ENCODE measurements at places on chromosomes 2 and 18. TPM values are rescaled to one million over a fixed set of nuclear protein-coding genes. Genes with fewer than 3 reads are reported as not detected.
A peak's percentile ranks its signal among the peaks of the same experiment; 100 is the strongest.

DNA sequence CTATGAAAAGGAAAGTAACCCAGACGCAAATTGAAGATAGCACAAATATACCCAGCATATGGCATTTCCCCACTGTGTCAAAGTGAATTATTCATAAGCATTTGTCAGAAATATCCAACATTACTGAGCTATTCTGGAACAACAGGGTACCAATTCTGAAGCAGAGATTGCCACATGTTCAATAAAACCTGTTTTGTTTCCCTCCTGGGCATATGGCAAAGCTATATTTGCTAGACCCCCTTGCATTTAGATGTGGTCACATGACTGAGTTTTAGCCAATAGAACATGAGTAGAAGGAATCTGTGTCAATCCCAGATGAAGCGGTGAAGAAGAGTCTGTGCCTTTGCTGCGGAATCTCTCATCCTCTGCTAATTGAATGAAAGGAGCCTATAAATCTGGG lies 296.4 kb upstream of the DLGAP1 start:
- no peak for DNase-seq

GRCh38 chr2:173117678-173118077 lies 42.0 kb downstream of the MAP3K20 start:
- peak; percentile 16 for DNase-seq

- no peak for DNase-seq
Observed at GRCh38 chr18:26813043-26813442, 52.5 kb downstream of the AQP4 start.

- peak; percentile 69 for DNase-seq
Observed at GRCh38 chr2:68463287-68463877, 3.7 kb downstream of the FBXO48 start.

DNA sequence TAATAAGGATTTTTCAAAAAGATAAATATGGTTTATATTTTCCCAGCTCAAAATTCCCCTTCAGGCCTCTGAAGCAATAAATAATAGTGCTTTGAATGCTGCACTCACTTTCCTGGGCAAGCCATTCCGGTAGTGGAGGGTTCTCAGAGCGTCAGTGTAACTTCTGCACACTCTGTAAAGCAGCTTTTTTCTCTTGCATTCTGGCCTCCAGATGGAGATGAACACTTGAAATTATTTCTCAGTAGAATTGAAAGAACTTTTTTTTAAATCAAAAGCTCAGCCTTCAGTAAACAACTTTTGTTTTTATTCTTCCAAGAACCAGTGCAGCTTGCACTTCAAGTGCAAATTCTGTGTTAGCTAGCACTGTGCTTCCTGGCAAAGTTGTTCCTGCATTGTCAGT lies 281.1 kb upstream of the RAB12 start:
- no peak for DNase-seq

DNA sequence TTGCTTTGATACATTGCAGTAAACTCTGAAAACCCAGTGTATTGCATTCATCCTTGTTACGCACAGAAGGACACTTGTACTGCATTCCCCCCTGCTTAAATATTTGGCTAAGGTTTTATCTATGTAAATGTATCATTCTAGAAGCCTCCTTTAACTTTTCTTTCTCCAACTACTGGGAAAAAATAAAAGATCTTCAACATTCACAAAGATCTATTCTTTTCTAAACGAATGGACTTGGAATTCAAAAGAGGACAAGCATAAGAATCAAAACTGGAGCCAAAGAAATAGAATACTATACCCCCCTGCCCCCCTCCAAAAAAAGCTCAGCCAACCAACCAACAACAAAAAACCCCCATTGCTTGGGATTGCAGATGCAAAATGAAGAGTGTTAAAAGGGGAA lies 136.9 kb downstream of the EPHA4 start:
- no peak for DNase-seq

- no peak for DNase-seq
Observed at GRCh38 chr2:216596980-216597509, 36.2 kb upstream of the IGFBP2 start.

DNA sequence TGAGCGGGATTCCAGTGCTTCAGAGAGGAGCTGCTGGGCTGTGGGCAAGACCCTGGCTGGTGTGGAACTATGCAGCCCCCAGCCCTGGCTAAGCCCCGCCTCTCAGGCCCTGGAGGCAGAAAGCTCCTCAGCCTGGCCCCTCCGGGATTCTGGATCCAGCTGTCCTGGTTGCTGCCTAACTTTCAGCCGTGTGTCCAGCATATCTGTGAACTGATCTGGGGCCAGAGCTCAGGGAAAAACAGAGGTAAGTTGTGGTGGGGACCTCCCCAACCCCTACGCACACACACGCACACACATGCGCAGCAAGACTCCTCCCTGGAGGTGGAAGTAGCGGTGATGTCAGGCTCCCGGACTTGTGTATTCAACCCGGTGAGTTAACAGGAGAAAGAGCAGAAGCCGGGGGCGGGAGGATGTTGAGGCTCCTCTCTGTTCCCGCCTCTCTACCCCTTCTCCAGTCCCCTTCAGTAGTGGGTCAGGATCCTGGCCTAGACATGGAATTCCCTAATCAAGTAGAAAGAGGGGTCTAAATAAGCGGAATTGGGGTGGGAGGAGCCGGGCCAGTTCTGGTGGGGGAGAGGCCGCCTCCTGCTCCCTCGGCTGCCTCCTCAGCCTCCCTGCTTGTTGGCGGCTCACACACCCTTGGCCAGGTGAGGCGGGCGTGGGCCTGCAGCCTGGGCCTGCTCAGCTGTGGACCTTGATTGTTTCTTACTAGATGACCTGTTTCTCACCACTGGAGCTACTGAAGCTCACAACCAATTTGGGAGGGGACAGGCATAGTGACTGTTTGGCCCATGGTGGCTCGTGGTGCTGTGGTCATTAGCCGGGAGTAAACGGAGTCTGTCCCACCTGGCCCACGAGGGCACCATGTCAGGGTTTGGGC lies 33.4 kb downstream of the SIX2 start:
- peak; percentile 38 for DNase-seq

DNA sequence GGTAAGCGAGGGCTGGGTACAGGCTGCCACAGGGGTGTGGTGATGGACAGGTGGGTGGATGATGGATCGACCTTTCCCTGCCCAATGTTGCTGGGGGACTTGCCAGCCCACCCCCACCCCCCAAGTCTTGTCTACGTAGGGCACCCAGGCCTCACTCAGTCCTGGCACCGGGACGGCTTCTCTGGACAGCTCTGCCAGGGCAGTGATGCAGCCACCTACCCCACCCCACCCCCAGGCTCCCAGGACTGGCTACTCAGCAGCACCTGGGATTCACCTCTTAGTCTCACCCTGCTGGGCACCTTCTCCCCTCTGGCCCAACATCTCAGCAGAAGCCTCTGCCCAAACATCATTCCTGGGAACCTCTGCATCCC lies 55.7 kb downstream of the ANKMY1 start:
- DNase-seq: no peak

- peak; percentile 33 for DNase-seq
Observed at GRCh38 chr2:208153156-208153555, 7.2 kb upstream of the CRYGB start.

DNA sequence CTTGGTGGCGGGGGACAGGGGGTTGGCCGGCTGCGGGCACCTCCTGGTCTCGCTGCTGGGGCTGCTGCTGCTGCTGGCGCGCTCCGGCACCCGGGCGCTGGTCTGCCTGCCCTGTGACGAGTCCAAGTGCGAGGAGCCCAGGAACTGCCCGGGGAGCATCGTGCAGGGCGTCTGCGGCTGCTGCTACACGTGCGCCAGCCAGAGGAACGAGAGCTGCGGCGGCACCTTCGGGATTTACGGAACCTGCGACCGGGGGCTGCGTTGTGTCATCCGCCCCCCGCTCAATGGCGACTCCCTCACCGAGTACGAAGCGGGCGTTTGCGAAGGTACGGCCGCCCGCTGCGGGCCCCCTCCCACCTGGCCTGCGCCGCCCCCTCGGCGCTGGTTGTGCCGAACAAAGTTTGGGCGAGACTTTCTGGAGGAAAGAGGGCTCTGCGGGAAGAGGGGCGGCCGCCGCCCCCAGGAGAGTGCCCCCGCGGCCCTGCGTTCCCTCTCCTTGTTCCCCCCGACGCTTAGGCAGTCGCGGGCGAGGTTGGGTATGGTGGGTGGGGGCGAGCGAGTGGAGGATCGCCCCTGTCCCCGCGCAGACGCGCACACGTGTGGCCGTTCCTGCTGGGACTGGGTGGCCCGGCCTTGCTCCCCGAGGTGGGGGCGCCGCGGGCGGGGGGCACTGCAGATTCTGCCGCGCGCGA lies 866 bp downstream of the CRIM1 start:
- DNase-seq: peak; percentile 49

GRCh38 chr2:154704991-154705390 lies 6.5 kb downstream of the KCNJ3 start:
- DNase-seq: no peak

- peak; percentile 20 for DNase-seq
Observed at GRCh38 chr2:169964740-169965139, 137.5 kb downstream of the UBR3 start.

DNA sequence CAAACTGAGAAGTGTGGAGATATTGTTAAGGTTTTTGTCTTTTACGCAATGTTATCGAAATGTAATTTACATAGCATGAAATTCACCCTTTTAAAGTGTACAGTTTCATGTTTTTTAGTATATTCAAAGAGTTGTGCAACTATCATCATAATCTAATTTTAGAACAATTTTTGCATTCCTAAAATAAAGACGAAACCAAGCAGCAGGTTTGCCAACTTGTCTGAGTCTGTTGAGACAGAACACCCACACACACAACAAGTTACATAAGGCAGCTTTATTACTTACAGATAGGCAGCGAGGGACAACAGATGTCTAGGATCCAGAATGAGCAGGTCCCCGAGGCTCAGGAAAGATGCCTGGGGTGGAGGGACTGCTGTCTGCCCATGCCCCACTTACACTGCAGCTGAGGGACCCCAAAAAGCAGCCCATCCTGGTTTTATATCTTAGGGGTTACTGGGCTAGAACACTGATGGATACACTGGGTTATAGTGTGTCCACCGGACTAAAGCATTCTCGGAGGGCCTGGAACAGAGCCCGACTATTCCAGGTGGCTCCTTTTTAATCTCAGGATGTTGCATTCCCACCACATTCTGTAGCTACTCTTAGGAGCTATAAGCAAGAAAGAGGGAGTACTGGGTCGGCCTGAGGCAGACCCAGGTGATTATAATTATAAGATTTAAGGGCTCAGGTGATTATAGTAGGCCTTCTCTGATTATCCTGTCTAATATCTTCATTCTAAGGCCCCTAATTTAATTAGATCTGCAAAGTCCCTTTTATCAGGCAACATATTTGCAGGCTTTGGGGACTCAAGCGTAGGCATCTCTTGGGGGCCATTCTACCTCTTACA lies 150.2 kb upstream of the DOK6 start:
- peak; percentile 76 for DNase-seq

- DNase-seq: peak; percentile 62
Observed at GRCh38 chr18:62717925-62718800, 2.8 kb downstream of the PHLPP1 start.

GRCh38 chr2:101518578-101519492 lies 43.9 kb upstream of the RFX8 start:
- DNase-seq: peak; percentile 68

DNA sequence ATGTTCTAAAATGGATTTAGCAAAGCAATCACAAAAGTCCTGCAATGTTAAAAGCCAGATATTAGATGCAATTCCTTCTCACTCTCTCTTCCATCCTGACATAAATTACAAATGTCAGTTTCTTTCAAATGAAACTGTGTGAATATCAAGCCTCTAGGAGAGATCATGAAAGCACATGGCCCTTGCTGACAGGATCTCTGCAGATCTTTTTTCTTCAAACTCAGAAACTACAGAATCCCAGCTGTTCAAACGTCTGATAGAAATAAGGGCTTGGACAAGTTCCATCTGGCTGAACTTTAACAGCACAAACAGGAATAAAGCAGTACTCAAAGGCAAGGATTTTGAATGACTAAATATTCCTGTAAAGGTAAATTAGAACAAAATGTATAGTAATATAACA lies 47.6 kb downstream of the PDE1A start:
- peak; percentile 84 for DNase-seq

- DNase-seq: peak; percentile 66
Observed at GRCh38 chr2:20745924-20746555, 76.9 kb downstream of the LDAH start.

- DNase-seq: peak; percentile 2
Observed at GRCh38 chr18:33951031-33951430, 273.7 kb downstream of the NOL4 start.

- peak; percentile 5 for DNase-seq
Observed at GRCh38 chr2:96679848-96680247, 37.3 kb downstream of the FER1L5 start.

- peak; percentile 43 for DNase-seq
Observed at GRCh38 chr2:179410552-179411356, 146.1 kb upstream of the SESTD1 start.

DNA sequence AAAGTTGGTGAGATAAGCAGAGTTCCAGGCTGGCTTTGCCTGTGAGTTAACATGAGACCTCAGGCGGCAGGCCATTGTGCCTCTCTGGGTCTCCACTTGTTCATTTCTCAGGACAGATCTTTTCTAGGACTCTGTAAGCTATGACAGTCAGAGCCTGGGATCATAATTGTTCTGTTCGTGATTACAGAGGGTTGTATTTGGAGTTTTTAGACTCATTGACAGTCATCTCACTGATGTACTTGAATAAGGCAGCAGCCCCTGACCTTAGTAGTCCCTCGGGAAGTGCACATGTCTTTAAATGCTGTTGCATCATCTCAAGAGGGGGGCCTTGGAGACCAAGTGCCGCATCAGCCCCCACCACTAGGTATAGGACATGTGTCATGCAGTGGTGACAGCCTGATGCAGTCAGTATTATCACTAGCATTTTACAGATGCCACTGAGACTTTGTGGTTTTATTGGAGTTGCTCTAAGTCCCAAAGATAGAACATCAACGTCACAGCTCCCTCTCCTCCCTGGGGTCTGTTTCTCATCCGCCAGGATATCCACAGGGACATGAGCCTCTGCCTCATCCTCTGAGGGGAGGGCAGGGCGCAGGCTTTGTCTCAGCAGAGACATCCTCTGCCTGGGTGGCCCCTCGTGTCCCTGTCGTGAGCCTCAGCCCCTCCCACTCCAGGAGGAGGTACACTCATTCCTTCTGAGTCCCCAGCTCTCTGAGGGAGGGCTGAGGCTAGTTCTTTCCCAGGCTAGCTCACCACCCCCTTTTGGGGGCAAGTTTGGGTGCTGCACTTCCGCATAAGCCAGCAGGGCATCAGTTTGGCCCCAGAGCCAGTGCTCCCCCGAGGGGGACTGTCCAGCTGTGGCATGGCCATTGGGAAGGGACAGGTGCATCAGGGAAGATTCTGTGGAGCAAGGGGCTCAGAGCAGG lies 14.1 kb downstream of the GLI2 start:
- DNase-seq: no peak

The GPR55 gene
- total RNA-seq: not detected

The MAP2 gene
- 51.0 TPM for total RNA-seq

The PRR30 gene
- not detected for total RNA-seq

The CCDC148 gene
- total RNA-seq: 1.0 TPM

The SF3B6 gene
- 155 TPM for total RNA-seq

The LRATD1 gene
- total RNA-seq: 0.51 TPM

The CPLX4 gene
- not detected for total RNA-seq

The ANKRD30BL gene
- not detected for total RNA-seq

The MGAT4A gene
- total RNA-seq: 0.26 TPM

The EPB41L5 gene
- 16.2 TPM for total RNA-seq

The DLGAP1 gene
- total RNA-seq: 0.51 TPM

The PCARE gene
- under 0.01 TPM for total RNA-seq

Measured in fibroblast of lung (primary cell).